ENCODE measurements at places on chromosomes 13 and 19.
A peak's percentile ranks its signal among the peaks of the same experiment; 100 is the strongest.

DNA sequence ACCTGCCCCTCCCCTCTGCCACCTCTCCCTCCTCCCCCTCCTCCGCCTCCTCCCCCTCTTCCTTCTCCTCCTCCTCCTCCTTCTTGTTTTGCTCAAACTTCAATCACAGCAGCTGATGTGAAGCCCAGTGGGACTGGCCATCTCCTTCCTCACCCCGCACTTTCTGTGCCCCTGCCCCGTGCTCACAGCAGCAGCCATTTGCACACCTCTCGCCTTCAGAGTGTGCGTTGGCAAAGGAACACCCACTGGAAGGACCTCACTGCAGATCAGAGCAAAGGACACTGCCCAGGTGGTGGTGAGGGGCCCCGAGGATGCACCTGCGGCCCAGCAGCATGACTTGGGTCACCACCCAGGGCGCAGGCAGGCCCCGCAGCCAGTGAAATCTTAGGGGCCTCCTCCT lies 98.8 kb downstream of the SOX1 start:
- DNase-seq: no peak

DNA sequence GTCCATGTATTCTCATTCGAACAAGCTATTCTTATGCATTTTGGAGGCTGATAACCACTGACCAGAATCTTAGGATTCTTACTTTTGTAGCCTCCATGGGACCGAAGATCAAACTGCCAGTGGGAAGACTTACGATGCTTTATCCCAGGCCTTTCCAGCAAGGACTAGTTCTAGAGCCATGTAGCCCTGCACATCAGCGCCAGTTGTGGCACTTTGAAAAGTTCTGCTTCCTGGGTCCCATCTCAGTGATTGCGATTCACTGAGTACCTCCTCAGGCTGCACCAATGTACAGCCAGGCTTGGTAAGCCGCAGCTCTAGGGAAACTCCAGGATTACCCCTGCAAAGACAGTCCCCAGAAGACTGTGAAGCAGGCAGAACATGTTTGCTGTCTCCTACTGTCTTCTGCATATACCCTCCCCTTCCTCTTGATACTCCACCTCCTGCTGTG lies 18.9 kb upstream of the ENOX1 start:
- no peak for DNase-seq

DNA sequence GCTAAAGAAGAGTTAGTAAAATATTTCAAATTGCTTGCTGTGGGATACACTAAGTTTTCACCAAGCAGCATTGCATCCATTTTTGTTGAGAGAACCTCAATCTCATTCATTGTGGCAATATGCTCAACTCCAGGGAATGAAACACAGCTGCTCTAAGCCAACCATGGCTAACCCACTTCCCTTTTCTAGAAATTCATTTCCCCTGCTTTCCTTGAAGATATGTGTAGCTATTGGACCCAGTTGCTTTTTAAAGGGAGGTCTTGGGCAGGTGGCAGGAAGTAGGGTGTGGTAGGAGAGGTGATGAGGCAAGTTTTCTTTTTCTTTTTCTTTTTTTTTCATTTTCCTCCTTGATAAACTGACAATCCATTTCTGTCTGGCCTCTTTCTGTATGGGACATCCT lies 452.2 kb downstream of the FGF14 start:
- no peak for DNase-seq

GRCh38 chr19:28667348-28667977 lies 545.5 kb downstream of the UQCRFS1 start:
- DNase-seq: no peak

DNA sequence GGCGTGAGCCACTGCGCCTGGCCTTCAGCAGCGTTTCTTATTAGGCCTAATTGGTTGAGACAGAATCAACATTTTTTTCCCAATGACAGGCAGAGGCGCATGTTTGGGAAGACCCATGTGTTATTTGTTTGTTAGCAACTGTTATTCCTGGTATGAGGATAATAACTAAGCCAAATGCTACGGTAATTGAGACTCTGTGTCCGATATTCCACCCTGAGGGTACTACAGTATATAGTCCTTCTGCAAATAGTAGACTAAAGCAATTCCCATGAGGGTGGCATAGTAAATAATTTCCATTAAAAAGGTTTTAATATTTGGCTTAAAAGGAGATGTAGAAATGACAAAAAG lies 18.4 kb upstream of the CCL25 start:
- DNase-seq: peak; percentile 62

GRCh38 chr13:66546534-66547379 lies 683.4 kb downstream of the PCDH9 start:
- no peak for DNase-seq

DNA sequence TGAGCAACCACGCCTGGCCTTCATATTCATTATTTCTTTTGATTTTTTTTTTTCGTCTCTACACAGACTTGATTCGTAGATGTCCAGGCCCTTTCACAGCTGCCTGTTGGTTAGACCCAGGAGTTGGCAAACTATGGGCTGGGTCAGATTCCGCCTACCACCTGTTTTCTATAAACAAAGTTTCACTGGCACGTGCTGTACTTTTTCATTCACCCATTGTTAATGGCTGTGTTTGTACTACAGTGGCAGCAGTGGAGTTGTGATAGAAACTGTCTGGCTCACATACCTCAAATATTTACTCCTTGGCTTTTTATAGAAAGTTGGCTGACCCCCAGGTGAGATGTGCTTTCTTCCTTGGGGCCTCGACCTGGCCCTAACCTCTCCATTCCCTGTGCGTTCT lies 72.9 kb upstream of the TEX29 start:
- DNase-seq: no peak

Measured in muscle of back (tissue), 13 donors.